Daoy (cell line): ENCODE measurements at places on chromosomes 6 and 20.

DNA sequence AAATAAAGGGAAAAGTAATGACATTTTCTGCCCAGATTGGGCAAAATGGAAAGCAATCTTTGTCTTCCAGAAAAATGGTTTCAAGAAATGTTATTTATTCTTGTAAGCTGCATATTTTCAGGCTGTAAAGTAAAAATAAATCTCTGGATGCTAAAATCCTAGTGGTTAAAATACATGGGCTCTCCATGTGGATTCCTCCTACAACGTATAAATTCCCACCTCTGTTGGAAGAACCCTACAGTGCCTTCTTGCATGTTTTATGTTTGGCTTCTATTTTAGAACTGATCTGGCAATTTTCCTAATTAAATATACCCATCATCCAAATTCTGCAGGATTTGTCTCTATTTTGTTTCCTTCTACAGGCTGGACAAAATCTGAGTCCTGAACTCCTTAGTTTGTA is 528.9 kb downstream of the COL12A1 start:
- no peak for DNase-seq

GRCh38 chr6:43989581-43990146 is 137.6 kb downstream of the MRPL14 start:
- DNase-seq, result no peak

GRCh38 chr6:139251691-139252390 is 40.0 kb downstream of the TXLNB start:
- no peak for DNase-seq

GRCh38 chr6:143970456-143971218 is 37.4 kb downstream of the PLAGL1 start:
- no peak for DNase-seq

DNA sequence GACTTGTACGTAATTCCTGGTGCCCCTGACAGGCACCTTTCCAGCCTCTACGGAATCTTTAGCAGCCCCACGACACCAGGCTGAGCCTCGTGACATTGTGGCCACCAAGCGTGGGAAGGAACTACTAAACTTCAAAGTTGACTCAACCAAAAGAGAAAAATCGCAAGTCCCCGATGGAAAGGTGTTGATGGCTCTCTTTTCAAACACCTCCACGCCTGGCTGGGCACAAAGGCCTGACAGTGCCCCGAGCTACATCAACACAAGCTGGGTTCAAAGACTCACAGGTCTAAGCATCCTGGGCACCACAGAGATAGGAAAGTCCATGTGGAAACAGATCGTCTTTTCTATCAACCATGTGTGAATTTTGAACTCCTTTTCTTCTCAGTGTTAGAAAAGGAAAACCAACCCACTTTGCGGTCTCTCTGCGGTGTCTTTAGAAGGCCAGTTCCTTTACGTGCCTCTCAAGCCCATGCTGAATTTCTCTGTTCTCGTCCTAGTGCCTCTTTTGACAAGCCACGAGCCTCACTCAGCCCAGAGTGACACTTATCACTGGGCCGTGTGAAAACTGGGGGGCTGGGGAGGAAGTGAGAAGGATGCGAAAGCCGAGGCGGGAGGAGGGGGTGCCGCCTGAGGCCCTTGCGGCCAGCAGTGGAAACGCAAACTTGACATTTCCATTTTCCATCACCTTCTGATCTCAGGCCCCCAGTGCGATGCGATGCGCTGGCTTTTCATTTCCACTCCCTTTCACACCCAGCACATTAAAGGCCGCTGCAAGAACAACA is 59.4 kb downstream of the GFOD1 start:
- DNase-seq, result no peak

GRCh38 chr6:105748737-105749161 is 337.4 kb upstream of the PRDM1 start:
- DNase-seq, result peak; percentile 83

GRCh38 chr6:109472132-109472995 is 10.7 kb downstream of the ZBTB24 start:
- no peak for DNase-seq

DNA sequence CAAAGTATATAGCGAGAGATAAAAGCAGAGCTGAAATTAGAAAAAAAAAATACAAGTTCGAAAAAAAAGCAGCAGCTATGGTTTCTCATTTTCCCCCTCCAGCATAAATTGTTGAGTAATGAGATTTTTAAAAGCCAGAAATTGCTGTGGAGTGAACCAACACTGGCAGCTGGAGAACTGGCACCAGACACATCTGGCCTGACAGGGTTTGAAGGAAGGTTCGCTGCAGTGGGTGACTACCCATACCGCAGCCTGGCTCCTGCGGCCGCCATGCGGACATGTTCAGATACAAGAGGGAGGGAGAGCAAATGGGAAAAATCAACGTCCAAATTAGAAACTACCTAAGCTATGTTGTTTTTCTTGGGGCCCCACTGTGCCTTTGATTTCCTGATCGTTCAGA is 3.3 kb downstream of the APCDD1L start:
- DNase-seq, result peak; percentile 71

DNA sequence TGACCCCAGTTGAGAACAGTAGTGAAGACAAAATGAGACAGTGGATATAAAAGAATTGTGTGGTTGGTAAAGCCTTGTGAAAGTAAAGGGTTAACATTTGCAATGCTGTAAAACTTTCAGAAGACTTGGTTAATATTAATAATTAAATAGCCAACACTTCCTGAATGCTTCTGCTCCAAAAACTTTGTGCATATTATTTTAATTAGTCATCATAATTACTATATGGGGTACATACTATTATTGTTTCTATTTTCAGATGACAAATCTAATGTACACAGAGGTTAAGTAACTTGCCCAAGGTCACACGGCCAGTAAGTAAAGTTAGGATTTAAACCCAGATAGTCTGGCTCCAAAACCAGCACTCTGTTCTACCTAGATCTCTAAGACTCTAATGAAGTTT is 291.3 kb downstream of the OGFRL1 start:
- DNase-seq, result no peak

DNA sequence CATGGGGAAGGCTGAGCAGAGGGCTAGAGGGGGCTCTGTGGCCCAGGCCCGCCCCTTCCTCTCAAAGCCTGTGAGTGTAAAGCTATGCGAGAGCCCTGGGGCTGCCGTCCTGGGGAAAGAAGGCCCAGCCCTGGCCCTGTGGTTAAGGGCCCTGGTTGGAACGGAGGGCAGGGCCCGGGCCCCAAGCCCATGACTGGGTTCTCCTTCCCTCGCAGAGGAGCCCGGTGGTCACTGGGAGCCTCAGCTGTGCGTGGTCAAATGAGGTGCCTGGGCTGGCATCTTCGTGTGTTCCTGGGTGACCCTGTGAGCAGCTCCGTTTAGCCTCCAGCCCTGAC is 56.0 kb downstream of the SMOC2 start:
- no peak for DNase-seq

GRCh38 chr6:55282115-55282514 is 45.2 kb upstream of the GFRAL start:
- no peak for DNase-seq

- no peak for DNase-seq
Observed at GRCh38 chr6:161743509-161744178, 469.8 kb upstream of the AGPAT4 start.

DNA sequence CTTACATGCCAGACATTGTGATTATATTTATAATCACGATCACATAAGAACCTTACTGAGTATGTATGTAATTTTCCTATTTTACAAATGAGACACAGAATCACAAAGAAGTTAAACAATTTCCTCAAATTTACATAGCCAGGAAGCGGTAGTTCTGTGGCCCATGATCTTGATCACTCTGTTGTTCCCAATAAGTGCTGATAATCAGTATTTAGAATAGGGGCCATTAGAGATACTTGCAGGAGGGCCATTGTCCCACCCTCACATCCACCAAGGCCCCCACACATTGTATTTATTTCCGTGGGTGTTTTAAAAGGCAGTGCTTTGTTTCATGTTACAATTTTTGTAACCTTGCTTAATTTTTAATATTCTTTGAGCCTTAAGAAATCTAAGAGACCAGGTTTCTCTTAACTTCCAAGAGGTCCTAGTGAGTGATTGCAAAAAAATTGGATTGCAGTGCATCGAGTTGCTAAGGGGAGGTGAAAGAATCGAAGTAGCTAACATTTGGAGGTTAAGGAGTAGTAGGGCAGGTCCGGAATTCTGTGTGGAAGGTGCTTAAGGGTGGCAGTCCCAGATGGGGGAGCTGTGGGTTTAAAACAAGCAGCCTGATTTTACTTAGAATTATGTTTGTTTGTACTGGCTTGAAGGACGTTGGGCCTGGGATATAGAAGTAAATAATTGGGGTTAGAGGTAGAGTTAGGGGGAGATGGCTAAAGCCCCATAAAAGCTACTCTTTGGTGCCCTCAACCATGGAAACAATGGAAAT is 339.4 kb downstream of the CDKAL1 start:
- DNase-seq, result peak; percentile 12

GRCh38 chr20:50475681-50476292 is 34.4 kb upstream of the PTPN1 start:
- peak; percentile 44 for DNase-seq

GRCh38 chr6:25564943-25565342 is 87.1 kb upstream of the SCGN start:
- DNase-seq, result no peak

DNA sequence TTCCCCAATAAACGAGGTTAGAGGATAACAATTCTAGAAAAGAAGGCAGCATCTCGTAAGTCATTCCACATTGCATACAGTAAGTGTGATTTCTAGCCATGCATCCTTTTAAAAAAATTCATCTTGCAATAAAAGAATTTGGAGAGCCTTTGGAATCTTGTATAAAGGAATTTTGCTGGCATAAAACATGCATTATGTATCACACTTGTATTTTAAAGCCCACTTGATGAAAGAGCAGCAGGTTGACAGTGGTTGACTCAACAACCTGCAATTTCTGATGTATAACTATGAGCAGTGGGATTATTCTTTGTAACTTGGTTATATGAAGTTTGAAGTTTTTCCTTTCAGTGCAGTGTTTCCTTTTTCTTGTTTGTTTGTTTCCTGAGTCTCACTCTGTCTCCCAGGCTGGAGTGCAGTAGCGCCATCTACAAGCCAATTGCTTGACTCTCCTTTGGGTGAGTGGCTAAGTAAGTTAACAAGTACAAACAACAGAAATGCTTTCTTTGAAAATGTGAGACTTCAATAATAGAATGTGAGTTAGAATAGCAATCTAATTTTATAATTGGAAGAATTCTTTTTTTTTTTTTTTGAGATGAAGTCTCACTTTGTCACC is 39.9 kb downstream of the JARID2 start:
- DNase-seq, result no peak

GRCh38 chr6:69487688-69488087 is 309.1 kb downstream of the LMBRD1 start:
- DNase-seq, result no peak

- DNase-seq, result peak; percentile 81
Observed at GRCh38 chr6:42200035-42200434, 5.3 kb upstream of the GUCA1B start.

- DNase-seq, result peak; percentile 54
Observed at GRCh38 chr6:1070085-1070521, 241.8 kb upstream of the FOXQ1 start.

DNA sequence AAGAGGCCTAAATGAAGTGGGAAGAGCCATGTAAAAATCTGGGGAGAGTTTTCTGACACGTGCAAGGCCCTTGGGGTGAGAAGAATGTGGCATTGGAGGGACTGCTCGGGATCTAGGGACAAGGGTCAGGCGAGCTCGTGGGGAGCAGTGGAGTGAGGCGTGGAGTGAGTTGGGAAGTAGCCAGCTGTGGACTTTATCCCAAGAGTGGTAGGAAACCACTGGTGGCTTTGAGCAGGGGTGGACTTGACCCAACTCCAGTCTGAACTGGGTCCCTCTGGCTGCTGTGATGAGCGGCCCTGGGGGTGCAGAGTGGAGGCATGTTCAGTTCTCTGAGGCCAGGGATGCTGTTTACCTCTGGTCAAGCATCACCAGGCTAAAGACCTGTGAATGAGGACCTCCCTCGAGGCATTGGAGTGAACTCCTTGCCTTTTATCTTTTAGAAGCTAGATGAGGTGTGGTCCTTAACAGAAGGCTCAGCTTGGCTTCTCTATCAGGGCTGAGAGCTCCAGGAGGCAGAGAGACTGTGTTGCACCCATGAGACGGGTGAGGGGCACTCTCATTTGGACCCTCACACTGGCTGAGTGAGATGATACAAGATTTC is 20.6 kb downstream of the SLC22A1 start:
- DNase-seq, result no peak

- DNase-seq, result no peak
Observed at GRCh38 chr20:20939006-20939405, 167.2 kb downstream of the LINC00237 start.

DNA sequence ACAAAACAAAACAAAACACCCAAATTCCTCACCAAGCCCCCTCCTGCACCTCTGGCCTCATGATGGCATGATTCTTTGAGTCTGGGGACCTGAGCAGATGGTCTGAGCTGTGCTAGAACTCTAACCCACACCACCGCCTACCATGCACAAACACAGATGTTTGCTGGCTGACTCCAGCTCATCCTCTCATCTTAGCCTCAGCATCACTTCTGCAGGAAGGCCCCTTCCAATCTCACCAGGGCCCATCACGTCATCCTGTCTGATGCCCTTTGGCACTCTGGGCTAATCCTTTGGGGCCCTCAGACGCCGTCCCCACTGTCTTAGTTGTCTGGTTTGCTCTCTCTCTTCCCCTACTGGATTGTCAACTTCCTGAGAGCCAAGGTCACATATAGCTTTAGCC is 85.8 kb downstream of the PHACTR3 start:
- no peak for DNase-seq

DNA sequence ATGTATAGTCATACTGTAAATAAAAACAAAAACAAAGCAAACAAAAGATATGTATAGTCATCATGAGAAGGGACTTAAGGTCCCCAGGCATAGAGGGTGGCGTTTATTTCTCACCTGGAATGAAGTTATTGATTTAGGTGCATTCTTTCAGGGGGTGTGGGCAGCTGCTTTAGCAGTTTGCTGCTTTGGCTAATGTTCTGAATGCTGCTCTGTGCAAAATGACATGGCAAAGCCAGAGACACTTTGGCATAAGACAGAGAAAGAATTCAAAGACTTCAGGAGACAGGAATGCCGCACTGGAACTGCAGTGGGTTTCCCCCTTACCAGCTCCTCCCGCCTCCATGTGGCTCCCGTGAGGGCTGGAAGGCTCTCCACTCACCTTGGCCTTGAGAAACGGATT is 36.4 kb upstream of the NELFCD start:
- no peak for DNase-seq

- DNase-seq, result peak; percentile 90
Observed at GRCh38 chr6:27553123-27553904, 80.4 kb upstream of the ZNF184 start.

DNA sequence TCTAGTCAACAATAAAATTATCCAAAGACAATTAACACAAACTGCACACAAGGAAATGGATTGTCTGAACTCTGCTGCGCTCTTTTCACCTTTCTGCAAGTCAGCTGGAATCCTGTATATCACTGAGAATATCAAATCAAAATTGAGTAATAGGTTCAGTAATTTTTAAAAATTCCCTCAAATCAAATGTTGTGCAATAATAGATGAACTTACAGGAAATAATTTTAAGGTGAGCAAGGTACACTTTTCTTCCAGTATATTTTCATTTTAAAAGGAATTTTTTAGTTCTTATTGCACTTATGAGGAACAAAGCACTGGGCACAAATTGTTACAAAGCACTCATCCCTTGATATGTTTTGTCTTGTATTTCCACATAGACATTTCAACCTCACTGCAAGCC is 1.2 kb downstream of the SAYSD1 start:
- no peak for DNase-seq
